Kidney epithelial cell (primary cell): ENCODE measurements at places on chromosomes 1 and 21. TPM values are rescaled to one million over a fixed set of nuclear protein-coding genes. Genes with fewer than 3 reads are reported as not detected.

Gene NBPF10
- total RNA-seq, result 0.82 and 1.4 TPM in 2 replicates

Gene C8A
- total RNA-seq, result not detected in 2 replicates

Gene DMRTA2
- not detected in 2 replicates for total RNA-seq

Gene LSM10
- total RNA-seq, result 27.6 and 41.5 TPM in 2 replicates

Gene TMEM125
- total RNA-seq, result 15.7 and 16.2 TPM in 2 replicates

Gene C1orf74
- 12.4 and 12.7 TPM in 2 replicates for total RNA-seq

Gene CFHR1
- total RNA-seq, result not detected in 2 replicates

Gene ELAPOR1
- total RNA-seq, result 0.08 TPM in 1 of 2 replicates, not detected in the other

Gene AIM2
- total RNA-seq, result not detected in 2 replicates

Gene CFHR2
- not detected in 2 replicates for total RNA-seq

Gene GORAB
- total RNA-seq, result 8.2 and 10.5 TPM in 2 replicates

Gene SFT2D2
- total RNA-seq, result 42.1 and 44.2 TPM in 2 replicates

Gene CFAP107
- total RNA-seq, result not detected in 2 replicates

Gene THEM5
- total RNA-seq, result not detected in 2 replicates

Gene PLA2G2D
- not detected in 2 replicates for total RNA-seq

Gene PGLYRP3
- not detected in 2 replicates for total RNA-seq
